ENCODE measurements at places on chromosomes 1 and 21.

DNA sequence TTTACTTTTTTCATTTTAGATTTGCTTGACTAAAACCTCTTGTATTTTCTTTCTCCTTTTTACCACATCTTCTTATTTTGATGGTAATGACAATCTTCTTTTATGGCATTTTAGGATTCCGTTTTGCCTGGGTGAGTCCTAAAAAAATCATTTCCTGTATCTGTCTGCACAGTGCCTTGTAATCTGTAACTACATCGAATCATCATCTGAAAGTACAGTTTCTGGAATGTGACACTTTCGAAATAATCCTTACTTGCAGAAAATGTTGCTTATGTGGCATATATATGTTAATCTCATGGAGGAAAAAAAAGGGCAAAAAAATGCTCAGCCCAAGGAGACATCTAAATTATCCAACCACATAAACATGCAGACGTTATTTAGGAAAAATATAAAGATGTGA is 29.0 kb downstream of the GREM2 start:
- no peak for DNase-seq

DNA sequence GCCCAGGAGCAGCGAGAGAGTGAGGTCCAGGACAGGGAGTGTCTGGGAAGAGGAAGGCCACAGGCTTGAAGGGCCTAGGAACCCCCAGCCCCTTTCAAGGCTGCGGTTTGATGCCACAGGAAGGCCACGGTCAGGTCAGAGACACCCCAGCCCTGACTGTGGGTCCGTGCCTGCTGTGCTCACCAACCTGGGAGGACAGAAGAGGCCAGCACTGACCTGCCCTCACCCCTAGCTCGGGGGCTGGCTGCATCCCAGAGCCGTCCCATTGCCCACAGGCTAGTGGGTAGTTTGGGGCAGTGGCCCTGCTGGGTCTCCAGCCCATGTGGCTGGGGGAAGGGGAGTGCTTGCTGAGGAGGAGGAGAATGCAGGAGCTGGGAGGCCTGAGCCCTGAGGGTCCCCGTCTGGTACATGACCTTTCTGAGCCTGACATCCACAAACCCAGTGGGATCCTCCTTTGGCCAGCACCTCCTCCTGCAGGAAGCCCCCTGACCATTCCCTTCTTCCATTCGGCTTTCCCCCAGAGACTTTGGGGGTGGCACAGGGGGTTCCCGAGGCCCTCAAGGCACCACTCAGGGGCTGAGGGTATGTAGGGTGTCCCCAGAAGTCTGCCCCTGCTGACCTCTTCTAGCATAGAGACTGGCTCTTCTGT is 54.3 kb downstream of the WNT9A start:
- DNase-seq = no peak

DNA sequence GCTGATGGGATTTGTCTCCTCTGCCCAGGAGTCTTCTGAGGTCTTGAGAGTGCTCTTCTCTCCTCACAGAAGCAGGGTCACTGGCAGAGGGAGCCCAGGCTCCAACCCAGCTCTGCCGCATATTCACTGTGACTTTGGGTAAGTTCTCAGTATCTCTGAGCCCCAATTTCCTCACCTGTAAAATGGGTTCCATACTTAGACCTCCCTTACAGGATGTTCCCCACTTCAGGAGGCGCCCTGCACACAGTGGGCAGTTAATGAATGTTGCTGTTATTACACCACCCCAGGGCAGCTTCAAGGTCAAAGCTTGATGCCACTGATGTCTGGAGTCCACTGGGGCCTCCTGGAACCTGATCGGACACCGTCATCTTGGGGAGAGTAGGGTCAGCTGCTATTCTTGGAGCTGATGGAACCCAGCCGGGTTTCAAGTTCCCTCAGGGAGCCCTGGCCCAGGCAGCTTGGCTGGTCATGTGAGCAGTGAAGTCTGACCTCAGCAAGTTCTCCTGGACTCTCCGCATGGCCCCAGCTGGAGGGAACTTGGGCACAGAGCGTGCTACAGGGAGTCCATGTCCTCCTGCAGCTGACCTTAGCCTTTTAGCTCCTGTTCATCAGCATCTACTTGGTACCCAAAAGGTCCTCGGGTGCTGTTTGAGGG is 21.8 kb downstream of the COA7 start:
- DNase-seq = no peak

GRCh38 chr21:38948377-38949069 is 142.8 kb downstream of the ETS2 start:
- DNase-seq = no peak

DNA sequence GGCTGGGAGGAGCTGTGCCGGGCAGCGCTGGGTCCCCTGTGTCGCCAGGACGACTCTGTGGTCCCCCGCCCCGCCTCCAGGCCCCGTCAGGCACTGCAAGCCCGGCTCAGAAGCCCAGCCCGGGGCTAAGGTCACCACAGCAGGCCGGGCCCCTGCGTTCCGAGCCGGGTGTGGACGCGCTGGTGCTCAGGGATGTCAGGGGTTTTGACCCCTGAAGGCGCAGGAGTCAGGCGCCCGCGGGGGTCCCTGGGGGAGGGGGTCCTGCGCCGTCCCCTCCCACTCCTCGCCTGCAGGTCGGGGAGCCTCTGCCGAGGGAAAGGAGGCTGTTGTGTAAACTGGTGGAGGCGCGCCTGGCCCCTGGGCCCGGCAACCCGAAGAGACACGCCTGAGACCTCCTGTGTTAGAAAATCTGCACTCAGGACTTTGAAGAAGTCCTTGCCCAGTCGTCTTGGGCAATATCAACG is 23.7 kb upstream of the TMEM54 start:
- no peak for DNase-seq

DNA sequence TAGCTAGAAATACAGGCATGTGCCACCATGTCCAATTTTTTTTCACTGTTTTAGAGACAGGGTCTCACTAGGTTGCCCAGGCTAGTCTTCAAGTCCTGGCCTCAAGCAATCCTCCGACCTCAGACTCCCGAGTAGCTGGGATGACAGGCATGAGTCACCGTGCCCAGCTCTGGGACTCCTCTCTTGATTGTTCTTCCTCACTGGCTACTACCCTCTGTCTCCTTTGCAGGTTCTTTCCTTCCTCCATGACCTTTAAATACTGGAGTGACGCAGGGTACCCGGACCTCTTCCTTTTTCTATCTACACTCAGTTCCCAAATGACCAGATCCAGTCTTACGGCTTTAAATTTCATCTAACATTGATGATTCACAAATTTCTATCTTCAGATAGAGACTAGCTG is 34.9 kb downstream of the ASH1L start:
- no peak for DNase-seq

- DNase-seq = no peak
These were observed 5.2 kb downstream of the FOXD3 start for GRCh38 chr1:63327417-63328054.

- DNase-seq = no peak
These were observed 80.1 kb upstream of the ZC3H11B start for GRCh38 chr1:219692981-219693380.

- DNase-seq = no peak
These were observed 1.9 kb downstream of the ZBTB48 start for GRCh38 chr1:6581561-6582305.

- DNase-seq = no peak
These were observed 67.9 kb downstream of the CACNA1E start for GRCh38 chr1:181551249-181551648.

GRCh38 chr1:164769486-164770130 is 210.6 kb downstream of the PBX1 start:
- no peak for DNase-seq

DNA sequence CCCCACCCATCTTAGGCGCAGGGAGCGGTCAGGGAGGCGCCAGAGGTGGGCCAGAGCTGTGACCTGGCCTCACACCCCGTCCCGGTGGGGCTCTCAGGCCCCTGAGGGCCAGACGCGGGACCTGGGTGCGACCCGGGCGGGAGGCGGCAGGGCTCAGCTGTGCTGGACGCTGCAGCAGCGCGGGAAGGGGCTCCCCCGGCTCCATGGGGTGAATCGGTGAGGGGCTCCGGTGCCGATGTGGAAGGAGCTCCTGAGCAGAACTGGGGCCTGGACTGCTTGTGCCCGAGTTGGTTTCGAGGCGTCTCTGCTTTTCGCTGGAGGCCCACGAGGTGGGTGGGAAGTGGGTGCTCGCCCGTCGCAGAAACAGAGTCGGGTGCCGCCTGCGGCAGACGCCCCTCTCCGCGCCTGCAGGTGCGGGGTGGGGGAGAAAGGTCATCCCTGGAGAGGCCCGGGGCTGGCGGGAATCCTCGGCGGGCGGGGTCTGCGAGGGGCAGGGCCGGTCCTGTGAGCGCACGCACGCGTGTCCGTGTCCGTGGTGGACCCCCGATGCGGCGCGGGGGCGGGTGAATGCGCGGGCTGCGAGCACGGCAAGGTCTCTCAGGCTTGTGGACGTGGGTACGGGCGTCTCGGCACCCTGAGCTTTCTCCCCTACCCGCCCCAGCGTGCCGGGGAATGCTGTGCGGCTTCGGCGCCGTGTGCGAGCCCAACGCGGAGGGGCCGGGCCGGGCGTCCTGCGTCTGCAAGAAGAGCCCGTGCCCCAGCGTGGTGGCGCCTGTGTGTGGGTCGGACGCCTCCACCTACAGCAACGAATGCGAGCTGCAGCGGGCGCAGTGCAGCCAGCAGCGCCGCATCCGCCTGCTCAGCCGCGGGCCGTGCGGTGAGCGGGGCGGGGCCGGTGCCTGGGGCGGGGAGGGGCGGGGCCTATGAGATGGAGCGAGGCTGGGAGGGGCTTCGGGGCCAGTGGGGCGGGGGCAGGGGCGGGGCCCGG is 20.4 kb downstream of the AGRN start:
- DNase-seq = no peak

GRCh38 chr1:23400324-23401114 is 24.0 kb downstream of the TCEA3 start:
- DNase-seq = no peak

DNA sequence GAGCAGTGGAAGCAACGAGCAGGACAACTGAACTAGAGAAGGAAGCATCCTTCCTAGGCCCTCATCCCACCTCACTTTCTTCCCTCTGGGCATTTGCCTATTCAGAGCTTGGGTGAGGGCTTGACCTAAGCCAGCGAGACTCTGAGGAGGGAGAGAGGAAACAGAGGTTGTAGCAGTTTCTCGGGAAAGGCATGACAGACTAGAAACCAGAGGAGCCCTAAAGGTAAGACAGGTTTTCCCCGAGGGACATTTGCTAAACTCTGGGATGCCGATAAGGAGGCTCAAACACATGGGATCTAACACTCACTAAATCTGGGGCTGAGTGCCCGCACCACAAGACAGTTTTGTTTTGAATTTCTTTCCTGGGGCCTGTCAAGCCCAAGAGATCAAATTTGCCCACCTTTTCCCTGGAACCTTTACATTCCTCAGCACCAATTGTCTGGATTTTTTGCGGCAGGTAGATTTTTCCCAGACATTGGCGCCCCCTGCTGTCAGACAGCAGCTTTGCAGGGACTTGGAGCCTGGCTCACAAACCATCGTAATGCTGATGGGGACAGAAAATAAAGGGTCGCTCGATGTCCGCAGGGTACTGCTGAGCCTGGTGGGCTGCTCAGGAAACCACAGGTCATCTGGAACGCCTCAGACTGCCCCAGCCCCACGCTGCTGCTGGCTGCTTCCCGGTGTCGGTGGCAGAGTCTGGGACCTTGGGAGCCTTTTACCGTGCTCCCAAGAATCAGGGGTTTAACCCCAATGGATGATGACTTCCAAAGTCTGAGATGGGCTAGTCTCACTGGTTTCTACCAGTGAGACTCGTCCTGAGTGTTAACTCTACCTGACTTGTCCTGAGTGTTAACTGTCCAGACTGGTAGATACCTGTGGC is 23.4 kb upstream of the TSPAN2 start:
- DNase-seq = no peak

DNA sequence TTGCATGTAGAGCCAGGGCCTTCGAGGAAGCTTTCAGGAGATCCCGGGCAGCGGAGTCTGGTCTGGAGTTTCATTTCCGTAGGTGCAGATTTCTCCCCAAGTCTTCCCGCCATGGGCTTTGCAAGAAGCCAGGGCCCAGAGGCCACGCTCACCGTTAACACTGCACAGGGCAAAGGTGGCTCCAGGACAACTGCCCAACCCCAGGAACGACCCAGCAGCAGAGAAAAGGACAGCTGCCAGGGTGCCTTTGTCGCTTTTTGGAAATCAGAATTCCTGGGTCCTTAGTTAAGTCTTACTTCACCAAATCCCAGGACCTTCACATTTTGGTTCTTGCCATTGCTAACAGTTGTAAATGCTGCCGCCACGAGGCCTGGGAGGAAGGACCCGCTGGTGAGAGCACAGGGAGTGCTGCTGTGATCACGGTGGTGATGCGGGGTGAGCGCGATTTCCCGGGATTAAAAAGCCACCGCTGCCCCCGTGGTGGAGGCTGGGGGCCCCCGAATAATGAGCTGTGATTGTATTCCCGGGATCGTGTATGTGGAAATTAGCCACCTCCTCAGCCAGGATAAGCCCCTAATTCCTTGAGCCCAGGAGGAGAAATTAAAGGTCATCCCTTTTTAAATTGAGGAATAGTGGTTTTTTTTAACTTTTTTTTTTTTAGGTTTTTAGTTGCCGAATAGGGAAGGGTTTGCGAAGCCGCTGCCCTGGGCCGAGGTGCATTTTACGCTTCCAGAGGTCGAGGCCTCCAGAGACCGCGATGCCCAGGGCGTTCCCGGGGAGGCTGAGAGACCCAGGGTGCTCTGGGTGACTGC is 8.2 kb downstream of the SIM2 start:
- no peak for DNase-seq

- DNase-seq = no peak
These were observed 136.1 kb upstream of the HOOK1 start for GRCh38 chr1:59678493-59679228.

GRCh38 chr21:46156378-46156645 is 933 bp upstream of the FTCD start:
- no peak for DNase-seq

- no peak for DNase-seq
These were observed at the start of gene TLR5 for GRCh38 chr1:223142795-223143536. Gene TLR5, minus strand, starts transcription at chr1:223143248. Its CDS starts 30,217 bp downstream, at chr1:223113031.

DNA sequence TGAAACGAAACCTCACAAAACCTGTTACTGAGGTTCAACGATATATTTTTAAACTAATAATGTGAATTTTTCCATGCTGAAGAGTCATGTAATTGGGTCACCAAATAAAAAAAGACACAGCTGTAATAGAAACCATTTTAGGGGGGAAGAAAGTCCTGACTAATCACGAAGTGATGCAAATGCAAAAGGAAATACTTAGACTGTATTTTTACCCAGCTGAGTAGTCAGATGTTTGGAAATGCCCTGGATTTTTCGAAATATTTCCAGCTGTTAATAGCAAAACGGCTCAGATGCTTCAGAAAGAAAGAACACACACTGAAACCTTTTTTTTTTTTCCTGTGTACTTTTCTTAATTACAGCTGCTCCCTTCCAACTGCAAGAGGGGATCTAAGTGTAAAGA is 210.3 kb downstream of the SETD4 start:
- no peak for DNase-seq

DNA sequence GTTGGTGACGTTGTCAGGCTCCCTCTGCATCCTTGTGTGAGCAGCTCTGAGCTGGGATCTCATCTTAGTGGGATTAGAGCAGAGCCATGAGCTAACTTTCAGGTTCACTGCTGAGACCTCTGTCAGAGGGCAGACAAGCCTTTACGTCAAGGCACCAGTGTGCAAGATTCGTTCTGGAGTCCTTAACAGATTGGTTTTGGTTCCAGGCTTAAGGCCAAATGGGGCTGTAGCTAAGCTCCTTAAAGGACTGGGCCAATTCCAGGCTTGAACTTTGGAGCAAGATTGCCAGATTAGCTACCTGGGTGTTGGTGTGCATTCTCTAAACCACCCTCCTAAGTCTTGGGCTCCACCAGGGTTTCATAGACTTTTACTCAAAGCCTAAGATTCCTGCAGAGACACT is 52.6 kb upstream of the PDC start:
- DNase-seq = no peak

- no peak for DNase-seq
These were observed 119.6 kb upstream of the USP24 start for GRCh38 chr1:55334797-55335196.

Measured in NCI-H524 treated with DMSO at 0.1 percent for 48 hours (cell line).